ENCODE measurements at places on chromosomes 3 and 15. TPM values are rescaled to one million over a fixed set of nuclear protein-coding genes. Genes with fewer than 3 reads are reported as not detected.

The SLC51B gene
- not detected for total RNA-seq

The TP63 gene
- total RNA-seq: 1.8 TPM

The GABRR3 gene
- total RNA-seq: not detected

The CA12 gene
- total RNA-seq: 114 TPM

The MITF gene
- 11.6 TPM for total RNA-seq

The CYP1A2 gene
- not detected for total RNA-seq

The XRN1 gene
- 57.5 TPM for total RNA-seq

The NTRK3 gene
- 0.72 TPM for total RNA-seq

The THPO gene
- under 0.01 TPM for total RNA-seq

The FBXW12 gene
- total RNA-seq: not detected

The RLBP1 gene
- under 0.01 TPM for total RNA-seq

The PTPRG gene
- 148 TPM for total RNA-seq

The ALDH1L1 gene
- total RNA-seq: not detected

DNA sequence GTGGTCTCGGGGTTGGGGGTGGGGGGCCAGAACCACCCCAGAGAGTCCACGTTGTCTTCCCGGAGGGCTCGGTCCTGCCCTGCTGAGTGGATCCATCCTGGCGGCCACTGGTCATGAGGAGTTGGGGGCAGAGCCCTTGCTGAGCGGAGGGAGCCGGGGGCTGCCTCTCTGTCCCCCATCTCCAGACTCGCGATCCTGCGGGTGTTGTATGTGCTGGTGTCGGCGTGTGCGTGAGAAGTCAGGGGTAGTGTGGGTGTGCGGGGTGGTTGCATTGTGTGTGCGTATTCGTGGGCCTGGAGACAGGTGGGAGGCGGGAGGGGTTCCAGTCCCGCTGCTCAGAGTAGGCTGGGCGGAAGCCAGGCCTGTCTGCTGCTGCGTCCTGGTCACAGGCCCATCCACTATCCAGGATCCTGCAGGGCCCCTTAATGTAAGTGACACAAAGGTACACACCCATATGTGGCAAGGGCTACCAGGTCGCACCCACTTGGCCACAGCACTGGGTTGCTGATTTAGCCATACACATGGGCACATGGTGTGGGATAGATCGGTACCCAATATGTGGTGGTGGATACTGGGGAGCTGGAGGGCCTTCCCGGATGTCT, 30.7 kb downstream of the NBEAL2 start:
- no peaks in the 10 kb centered on the region for H3K36me3 ChIP-seq
- peak overlapping the region; percentile 75 for H3K4me3 ChIP-seq
- H3K4me1 ChIP-seq: peaks cover 15% of the 10 kb centered on the region
- no peak for DNase-seq

DNA sequence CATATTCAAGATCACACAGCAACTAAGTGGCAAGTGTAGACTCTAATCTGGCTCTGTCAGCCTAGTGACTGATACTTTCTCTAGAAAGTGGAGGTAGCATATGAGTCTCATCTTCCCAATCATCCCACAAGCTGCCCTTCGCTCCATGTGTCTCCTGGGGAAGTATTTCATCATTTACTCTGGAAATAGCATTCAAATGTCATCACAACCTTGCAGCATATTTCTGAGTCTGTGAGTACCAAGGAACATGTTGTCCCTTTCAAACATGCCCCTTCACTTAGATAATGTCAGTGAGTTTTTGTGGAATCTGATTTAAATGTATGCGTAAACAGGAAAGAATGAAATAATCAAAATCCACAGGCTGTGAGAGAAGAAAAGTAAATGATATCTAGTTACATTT, 322.9 kb downstream of the SLC9A9 start:
- H3K27ac ChIP-seq: no peak overlapping the region
- no peaks in the 10 kb centered on the region for H3K36me3 ChIP-seq
- no peak overlapping the region for H3K4me3 ChIP-seq
- no peak for DNase-seq
- no peaks in the 10 kb centered on the region for H3K27me3 ChIP-seq

- peak overlapping the region; percentile 85 for H3K27ac ChIP-seq
- peaks cover 13% of the 10 kb centered on the region for H3K36me3 ChIP-seq
- H3K4me3 ChIP-seq: peak overlapping the region; percentile 85
- no peaks in the 10 kb centered on the region for H3K27me3 ChIP-seq
- H3K4me1 ChIP-seq: peaks cover 16% of the 10 kb centered on the region
Measured at GRCh38 chr15:43106486-43106829, 620 bp upstream of the UBR1 start.

DNA sequence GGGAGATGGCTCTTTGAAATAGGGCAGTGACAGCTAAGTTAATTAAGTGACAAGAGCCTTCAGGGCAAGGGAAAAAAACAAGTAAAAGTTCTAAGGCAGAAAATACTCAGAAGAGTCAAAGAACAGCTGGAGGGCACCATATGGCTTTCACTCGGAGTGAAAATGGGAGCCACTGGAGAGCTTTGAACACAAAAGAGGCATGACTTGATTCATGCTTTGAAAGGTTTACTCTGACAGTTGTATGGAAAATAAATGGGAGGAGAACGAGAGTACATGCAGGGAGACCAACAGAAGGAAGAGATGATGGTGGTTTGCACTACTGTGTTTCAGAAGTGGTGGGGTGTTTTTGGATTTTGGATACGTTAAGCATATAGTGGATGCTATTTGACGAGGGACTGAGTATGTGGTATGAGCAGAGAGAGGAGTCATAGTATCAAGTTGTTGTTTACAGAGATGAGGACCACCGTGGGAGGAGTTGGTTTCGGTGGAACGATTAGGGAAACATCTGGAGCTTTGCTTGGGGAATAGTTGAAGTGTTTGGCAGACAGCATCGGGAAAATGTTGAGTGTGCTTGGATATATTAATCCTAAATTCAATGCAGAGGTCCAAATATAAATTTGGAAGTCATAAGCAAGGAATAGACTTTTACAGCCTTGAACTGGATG, 411.5 kb downstream of the GABRG3 start:
- no peaks in the 10 kb centered on the region for H3K4me1 ChIP-seq
- no peak for DNase-seq
- H3K27me3 ChIP-seq: no peaks in the 10 kb centered on the region
- no peak overlapping the region for H3K4me3 ChIP-seq
- H3K36me3 ChIP-seq: no peaks in the 10 kb centered on the region
- H3K27ac ChIP-seq: no peak overlapping the region

- no peak overlapping the region for H3K27ac ChIP-seq
- DNase-seq: no peak
- no peak overlapping the region for H3K4me3 ChIP-seq
- H3K27me3 ChIP-seq: peaks cover 22% of the 10 kb centered on the region
- H3K4me1 ChIP-seq: no peaks in the 10 kb centered on the region
Measured at GRCh38 chr15:88312941-88313579, 56.5 kb upstream of the NTRK3 start.

- no peaks in the 10 kb centered on the region for H3K36me3 ChIP-seq
- H3K4me3 ChIP-seq: no peak within 1 kb of the TSS
Measured at GRCh38 chr15:78234515-78235040, at the start of gene ACSBG1. TSS of gene ACSBG1 (minus strand) at chr15:78234565. CDS start at chr15:78234501, 64 bp downstream.

DNA sequence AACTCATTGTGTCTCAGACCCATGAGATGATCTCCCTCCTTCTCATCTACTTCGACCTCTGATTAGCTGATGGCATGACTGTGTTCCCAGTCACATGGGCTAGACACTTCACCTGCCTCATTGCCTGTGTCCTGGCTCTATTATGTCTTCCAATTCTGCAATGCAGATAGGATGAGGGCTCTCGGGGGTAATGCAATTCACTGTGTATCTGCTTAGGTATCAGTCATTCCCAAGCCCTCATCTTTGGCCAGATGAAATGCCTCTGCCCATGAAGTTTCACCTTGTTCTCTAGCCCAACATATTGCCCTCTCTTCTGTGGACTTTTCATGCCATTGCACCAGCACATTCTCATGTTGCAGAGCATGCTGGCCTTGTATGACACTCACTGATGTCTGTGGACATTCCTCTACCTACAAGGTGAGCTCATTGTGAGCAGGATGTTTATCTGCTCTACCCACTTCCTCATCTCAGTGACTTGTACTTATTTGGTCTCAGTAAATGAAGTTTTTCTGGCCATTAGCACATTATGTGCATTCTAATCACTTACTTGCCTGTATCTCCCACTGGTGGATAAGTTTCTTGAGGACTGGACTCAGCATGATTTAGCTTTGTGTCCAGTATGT, 32.3 kb downstream of the MOBP start:
- no peaks in the 10 kb centered on the region for H3K4me1 ChIP-seq
- no peaks in the 10 kb centered on the region for H3K36me3 ChIP-seq
- peaks cover 36% of the 10 kb centered on the region for H3K27me3 ChIP-seq

DNA sequence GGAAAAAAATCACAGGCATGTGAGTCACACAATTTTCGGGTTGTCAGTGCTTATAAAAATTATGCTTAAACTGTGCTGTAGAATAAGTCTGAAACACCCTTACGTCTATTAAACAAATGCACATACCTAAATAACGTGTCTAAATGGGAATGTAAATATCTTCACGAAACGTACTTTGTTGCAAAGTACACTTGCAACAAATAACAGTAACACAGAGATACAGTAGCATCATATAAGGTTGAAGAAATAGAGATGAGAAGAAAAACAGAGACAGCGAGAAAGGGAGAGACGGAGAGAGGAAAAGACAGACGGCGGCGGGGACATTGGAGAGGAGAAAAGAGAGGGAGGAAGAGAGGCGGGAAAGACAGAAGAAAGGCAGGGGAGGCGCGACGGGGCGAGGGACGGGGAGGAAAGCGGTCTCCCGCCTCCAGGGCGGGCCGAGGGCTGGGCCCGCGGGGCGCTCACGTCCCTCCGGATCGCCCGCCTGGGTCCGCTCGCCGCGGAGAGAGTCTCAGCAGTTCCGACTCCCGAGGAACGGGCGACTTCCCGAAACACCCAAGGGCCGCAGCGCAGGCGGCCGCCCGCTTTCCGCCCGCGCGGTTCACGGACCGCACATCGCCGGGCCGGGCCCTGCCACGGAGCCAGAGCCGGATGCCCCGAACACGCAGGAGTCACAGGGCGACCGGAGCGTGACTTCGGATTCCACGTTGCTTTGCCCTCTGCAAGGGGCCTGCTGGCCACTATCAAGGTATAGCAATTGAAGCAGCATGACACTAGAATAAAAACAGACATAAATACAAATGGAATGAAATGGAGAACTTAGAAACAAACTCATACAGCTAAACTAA, 153.4 kb downstream of the LMLN start:
- peak overlapping the region; percentile 53 for H3K4me3 ChIP-seq
- H3K27ac ChIP-seq: no peak overlapping the region
- H3K27me3 ChIP-seq: peaks cover 22% of the 10 kb centered on the region
- DNase-seq: no peak

- H3K4me1 ChIP-seq: no peaks in the 10 kb centered on the region
- no peak overlapping the region for H3K27ac ChIP-seq
- H3K36me3 ChIP-seq: no peaks in the 10 kb centered on the region
- no peak overlapping the region for H3K4me3 ChIP-seq
- no peaks in the 10 kb centered on the region for H3K27me3 ChIP-seq
Measured at GRCh38 chr3:195077611-195078540, 193.1 kb downstream of the XXYLT1 start.

GRCh38 chr3:132344666-132345280, 27.6 kb downstream of the ACP3 start:
- H3K27me3 ChIP-seq: peaks cover 3% of the 10 kb centered on the region
- no peak overlapping the region for H3K4me3 ChIP-seq
- DNase-seq: no peak
- no peaks in the 10 kb centered on the region for H3K4me1 ChIP-seq
- H3K27ac ChIP-seq: no peak overlapping the region
- no peaks in the 10 kb centered on the region for H3K36me3 ChIP-seq

DNA sequence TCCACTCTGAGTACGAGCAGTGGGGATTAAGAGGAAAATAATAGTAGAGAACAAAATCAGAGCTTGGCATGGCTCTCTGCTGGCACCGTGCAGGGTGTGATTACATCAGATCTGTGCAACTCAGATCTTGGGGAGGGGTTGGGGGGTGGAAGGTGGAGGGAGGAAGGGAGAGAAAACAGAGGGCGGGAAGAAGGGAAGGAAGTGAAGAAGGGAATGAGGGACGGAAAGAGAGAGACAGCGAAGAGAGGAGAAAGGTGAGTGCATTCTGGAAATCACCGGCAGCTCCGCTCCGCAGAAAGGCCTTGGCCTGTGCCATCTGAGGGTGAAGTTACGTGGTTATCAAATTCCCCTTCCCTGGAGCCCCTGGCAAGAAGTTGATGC, 31.0 kb upstream of the ADAMTS17 start:
- H3K27me3 ChIP-seq: peaks cover 3% of the 10 kb centered on the region
- peak; percentile 18 for DNase-seq
- H3K27ac ChIP-seq: no peak overlapping the region
- H3K4me1 ChIP-seq: no peaks in the 10 kb centered on the region

- H3K4me1 ChIP-seq: no peaks in the 10 kb centered on the region
- H3K27me3 ChIP-seq: peaks cover 37% of the 10 kb centered on the region
Measured at GRCh38 chr15:65963911-65964482, 94.7 kb downstream of the RAB11A start.

DNA sequence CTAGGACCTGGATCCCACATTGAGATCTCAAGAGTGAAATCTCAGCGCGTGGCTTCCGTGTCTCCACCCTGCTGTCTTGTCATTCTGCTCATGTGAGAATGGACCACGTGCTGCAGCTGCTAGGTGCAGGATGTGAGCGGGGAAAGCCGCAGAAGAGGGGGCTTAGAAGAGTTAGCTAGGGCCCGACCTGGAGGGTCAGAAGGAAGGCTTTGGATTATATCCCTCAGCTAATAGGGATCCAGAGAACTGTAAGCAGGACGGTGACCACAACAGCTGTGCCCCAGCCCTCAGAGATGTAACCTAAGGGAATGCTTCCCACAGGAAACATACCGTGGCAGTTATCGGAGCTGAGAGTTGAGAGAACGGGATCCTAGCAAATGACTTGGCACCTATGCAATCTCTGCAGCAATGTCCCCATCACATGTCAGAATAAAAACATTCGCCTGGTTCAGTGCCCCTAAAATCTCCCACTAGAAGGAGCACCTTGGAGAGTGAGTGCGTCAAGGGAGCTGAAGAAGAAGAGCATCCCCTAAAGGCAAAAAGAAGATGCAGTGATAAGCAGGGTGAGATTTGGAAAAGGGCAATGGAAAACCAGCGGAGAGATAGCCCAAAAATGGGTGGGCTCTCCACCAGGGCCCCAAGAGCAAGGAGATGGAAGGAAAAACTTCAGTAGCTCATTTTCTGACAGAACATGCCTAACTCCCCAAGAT, 76.9 kb upstream of the ST8SIA2 start:
- no peak overlapping the region for H3K27ac ChIP-seq
- no peaks in the 10 kb centered on the region for H3K27me3 ChIP-seq
- peak; percentile 34 for DNase-seq
- H3K4me3 ChIP-seq: no peak overlapping the region
- H3K4me1 ChIP-seq: no peaks in the 10 kb centered on the region
- no peaks in the 10 kb centered on the region for H3K36me3 ChIP-seq

DNA sequence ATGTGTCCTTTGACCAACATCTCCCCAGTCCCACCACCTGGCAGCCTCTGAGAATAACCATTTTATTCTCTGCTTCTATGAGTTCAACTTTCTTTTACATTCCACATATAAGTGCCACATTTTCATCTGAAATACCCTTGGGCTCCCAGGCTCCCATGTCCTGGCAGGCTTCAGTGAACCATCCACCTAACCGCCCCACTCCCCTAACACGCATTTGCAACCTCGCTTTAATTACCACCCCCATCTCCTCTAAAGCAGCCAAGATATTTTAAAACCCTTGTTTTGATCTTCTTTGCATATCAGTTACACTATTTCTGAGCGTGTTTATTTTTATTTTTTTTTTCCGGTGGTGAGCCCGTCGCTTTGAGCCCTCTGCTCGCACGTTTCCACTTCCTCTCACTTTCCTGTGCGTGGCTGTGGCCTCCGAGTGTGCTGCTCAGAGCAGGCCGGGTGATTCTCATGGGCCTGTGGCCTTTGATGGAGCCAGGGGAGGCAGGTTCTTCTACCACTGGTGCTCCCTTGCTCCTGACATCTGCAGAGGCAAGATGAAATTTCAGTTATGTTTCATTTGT, 195.4 kb upstream of the LPP start:
- peaks cover 34% of the 10 kb centered on the region for H3K4me1 ChIP-seq
- no peaks in the 10 kb centered on the region for H3K27me3 ChIP-seq
- no peak for DNase-seq
- H3K27ac ChIP-seq: no peak overlapping the region
- H3K4me3 ChIP-seq: no peak overlapping the region
- H3K36me3 ChIP-seq: no peaks in the 10 kb centered on the region

All from osteoblast (primary cell).